ENCODE measurements at places on chromosomes 2 and 18. TPM values are rescaled to one million over a fixed set of nuclear protein-coding genes. Genes with fewer than 3 reads are reported as not detected.

- no peak for DNase-seq
These were observed 5.8 kb upstream of the PTPN4 start for GRCh38 chr2:119753930-119754321.

GRCh38 chr2:12277241-12278034 lies 439.3 kb upstream of the TRIB2 start:
- no peak for DNase-seq

DNA sequence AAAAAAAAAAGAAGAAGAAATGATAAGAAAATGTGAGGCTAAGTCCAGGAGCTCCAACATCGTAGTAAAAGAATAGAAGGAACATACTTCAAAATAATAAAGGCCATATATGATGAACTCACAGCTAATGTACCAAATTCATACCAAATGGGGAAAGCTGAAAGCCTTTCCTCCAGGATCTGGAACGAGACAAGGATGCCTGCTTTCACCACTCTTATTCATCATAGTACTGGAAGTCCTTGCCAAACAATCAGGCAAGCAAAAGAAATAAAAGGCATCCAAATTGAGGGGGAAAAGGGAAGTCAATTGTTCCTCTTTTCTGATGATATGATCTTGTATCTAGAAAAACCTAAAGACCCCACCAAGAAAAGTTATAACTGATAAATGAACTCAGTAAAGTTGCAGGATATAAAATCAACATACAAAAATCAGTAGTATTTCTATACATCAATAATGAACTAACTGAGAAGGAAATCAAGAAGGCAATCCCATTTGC lies 170.6 kb downstream of the METTL4 start:
- DNase-seq, result no peak

DNA sequence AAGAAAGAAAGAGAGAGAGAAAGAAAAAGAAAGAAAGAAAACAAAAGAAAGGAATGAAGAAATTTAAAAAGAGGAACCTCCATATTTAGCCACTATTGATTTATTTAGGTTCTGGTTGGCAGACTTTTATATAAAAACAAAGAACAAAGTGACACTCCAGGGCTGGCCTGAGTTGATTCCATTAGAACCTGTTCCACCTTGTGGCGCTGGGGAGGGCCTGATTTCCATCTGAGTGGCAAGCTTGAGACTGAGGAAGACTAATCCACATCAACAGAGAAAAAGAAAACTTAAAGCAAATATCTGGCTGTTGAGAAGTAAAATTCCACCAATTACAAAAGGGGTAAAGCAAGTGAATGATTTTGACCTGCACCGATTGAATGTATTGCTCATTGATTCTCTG lies 345.3 kb downstream of the EN1 start:
- DNase-seq, result no peak

GRCh38 chr2:239815671-239816070 lies 209.5 kb downstream of the NDUFA10 start:
- DNase-seq, result no peak

DNA sequence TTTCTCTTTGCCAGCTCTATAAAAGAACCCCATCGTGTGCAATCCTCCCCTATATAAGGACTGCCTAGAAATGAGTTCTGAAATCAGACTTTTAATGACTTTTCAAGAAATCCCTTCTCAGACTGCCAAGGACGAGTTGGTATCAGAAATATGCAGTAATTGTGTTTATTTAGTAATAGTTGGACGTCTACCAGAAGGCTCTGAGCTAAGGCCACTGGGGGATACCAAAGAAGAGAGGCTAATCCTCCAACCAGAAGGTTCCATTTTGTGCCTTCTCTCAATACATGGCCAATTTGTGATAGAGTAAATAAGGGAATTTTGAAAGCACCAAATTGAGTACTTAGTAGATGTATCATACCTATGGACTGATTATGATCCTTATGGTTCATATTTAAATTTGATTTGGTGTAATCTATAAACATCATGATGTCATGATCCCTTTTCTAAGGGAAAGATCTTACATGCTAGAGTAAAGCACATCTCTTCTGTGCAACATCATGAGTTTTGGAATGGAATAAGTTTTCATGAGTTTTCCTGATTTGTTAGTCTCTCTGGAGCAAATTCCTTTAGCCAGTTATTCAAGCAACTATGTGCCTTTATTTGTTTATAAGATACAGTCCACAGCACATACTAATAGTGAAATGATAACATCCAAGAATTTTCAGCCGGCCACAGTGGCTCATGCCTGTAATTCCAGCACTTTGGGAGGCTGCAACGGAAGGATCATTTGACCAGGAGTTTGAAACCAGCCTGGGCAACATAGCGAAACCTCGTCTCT lies 82.2 kb upstream of the LTBP1 start:
- DNase-seq, result peak; percentile 31

Gene CFAP53
- 0.27 TPM for total RNA-seq

Gene CTIF
- 29.1 TPM for total RNA-seq

Gene TNFRSF11A
- not detected for total RNA-seq

Gene C18orf54
- 3.0 TPM for total RNA-seq
